ENCODE measurements at places on chromosomes 2 and 18. TPM values are rescaled to one million over a fixed set of nuclear protein-coding genes. Genes with fewer than 3 reads are reported as not detected.

Gene REG3A
- not detected for total RNA-seq

Gene GDF7
- 1.5 TPM for total RNA-seq

Gene NEDD4L
- total RNA-seq = 9.7 TPM

Gene SERPINB12
- not detected for total RNA-seq

Gene TRIP12
- 370 TPM for total RNA-seq

Gene ALLC
- not detected for total RNA-seq

Gene SCN2A
- under 0.01 TPM for total RNA-seq

Gene DPYSL5
- total RNA-seq = not detected

Gene STARD6
- not detected for total RNA-seq

Gene LIMS2
- 22.1 TPM for total RNA-seq

Gene SLC5A7
- total RNA-seq = not detected

Gene NOL4
- under 0.01 TPM for total RNA-seq

Gene BCL11A
- total RNA-seq = 0.36 TPM

Gene HOXD13
- not detected for total RNA-seq

Gene SCYGR4
- total RNA-seq = not detected

Gene TMBIM1
- 118 TPM for total RNA-seq

Gene GREB1L
- 1.2 TPM for total RNA-seq

Gene SULT1C2
- not detected for total RNA-seq

Gene FAM237A
- not detected for total RNA-seq

Gene PLCD4
- 0.85 TPM for total RNA-seq

Gene KCNG3
- total RNA-seq = not detected

Gene MBD1
- 77.2 TPM for total RNA-seq

Gene CRACDL
- total RNA-seq = 8.7 TPM

Gene SLC23A3
- 1.1 TPM for total RNA-seq

Gene EPG5
- total RNA-seq = 22.0 TPM

Gene RNU2-63P
- 284 TPM for total RNA-seq

Gene LRATD1
- 0.27 TPM for total RNA-seq

Gene INO80D
- total RNA-seq = 5.1 TPM

Gene METAP1D
- 3.7 TPM for total RNA-seq

Gene UBE2F
- 42.2 TPM for total RNA-seq

Gene CPO
- total RNA-seq = not detected

Data from endothelial cell of coronary artery (primary cell).